ENCODE measurements at places on chromosomes 2 and 18.

GRCh38 chr2:47282621-47283272 is 120.2 kb upstream of the MSH2 start:
- no peak for DNase-seq

DNA sequence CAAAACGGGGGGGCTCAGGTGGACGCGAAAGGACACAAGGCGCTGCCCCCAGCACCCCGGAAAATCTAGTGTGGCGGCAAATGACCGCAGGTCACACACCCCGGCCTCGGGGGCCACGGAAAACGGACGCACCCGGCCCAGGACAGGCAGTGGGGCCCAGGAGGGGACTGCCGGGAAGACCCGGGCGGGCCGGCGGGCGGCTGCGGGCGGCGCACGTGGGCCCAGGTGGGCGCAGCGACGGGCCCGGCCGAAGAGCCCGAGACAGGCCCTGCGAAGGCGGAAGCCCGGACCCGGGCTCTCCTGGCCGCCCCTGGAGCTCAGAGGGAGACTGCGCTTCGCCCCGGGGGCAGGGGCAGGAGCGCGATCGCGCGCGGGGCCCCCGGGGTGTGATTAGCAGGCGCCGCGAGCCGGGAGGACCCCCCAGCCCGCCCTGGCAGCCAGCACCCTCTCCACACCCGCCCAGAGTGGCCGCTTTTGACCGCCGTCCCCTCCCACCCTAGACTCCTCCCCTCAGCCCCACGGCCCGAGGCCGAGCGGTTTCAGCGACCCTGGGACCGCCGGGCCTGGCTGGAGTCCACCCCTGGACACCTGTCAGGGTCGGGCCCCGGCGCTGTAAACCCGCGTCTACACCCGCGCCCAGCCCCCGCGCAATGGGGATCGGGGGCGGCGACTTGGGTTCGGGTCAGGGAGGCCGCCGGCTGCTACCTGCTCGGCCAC is 773 bp downstream of the MBP start:
- peak; percentile 70 for DNase-seq

DNA sequence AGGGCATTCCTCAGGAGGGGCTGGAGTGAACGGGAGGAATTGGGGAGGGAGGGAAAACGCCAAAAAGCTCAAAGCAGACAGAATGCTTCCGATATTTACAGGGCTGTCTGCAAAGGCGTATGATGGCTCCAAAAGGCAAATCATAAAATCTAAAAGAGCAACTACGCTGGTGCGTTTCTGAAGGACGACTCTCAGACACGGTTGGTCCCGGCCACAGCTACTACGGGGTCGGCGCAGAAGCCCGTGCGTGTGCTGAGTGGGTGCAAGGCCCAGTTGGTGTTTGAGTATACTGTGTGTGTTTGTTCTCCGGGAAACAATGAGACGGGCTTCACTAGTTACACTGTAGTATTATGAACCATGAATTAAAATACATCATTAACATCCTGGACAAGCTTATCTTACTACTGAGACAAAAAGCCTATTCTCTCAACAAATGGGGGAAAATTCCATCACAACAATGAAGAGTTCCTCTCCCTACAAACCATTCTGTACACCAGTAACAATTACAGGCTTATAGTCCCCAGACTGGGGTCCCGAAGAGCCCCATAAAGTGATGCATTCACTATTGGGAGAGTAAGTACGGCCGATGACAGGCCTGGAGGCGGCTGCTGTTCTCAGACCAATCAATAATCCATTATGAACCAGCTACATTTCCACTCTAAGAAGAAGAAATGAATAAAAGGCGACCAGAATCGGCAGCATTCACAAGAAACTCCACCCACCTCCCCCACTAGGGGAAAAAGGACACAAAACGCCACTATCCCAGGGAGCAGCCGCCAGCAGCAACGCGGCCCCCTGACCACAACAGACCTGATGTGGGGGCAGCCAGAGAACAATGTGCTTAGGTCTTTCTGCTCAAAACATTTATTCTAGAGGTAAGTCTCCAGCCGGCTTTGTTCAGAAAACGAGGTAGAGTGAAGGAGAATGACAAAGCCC is 43.4 kb downstream of the ZNF516 start:
- DNase-seq, result no peak

GRCh38 chr2:129113776-129114175 is 795.1 kb upstream of the HS6ST1 start:
- no peak for DNase-seq

DNA sequence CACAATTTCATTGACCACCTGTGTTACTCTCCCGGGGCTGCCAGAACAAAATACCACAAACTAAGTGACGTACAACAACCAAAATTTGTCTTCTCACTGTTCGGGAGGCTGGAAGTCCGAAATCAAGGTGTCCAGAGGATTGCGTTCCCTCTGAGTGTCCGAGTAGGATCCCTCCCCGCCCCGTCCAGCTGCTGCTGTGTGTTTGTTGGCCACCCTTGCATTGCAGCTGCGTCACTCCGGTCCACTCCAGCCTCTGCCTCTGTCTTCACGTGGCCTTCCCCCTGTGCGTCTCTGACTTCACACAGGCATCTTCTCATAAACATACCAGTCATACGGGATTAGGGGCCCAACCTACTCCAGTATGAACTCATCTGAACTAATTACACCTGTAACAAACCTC is 251.8 kb upstream of the SMIM21 start:
- DNase-seq, result no peak

GRCh38 chr18:48348739-48349138 is 60.4 kb downstream of the ZBTB7C start:
- no peak for DNase-seq

DNA sequence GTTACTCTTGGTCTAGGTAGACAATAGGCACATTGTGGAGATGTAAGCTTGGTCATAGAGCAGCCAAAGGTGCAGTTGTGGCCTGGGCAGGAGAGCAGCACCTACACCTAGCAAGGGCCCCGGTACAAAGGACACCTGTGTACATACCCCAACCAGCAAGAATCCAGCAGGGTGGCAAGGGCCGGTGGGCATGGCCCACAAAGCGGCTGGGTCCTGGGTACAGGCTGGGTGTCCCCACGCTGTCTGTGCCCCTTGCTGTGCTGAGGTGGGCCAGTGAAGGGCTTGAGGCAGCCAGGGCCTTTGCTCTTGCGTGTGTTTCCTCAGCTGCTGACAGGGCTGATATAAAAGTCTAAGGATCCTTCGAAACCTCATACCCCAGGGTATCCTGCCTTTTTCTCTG is 501.8 kb downstream of the EIPR1 start:
- no peak for DNase-seq

- DNase-seq, result no peak
Observed at GRCh38 chr2:167275046-167275445, 386.8 kb downstream of the XIRP2 start.

DNA sequence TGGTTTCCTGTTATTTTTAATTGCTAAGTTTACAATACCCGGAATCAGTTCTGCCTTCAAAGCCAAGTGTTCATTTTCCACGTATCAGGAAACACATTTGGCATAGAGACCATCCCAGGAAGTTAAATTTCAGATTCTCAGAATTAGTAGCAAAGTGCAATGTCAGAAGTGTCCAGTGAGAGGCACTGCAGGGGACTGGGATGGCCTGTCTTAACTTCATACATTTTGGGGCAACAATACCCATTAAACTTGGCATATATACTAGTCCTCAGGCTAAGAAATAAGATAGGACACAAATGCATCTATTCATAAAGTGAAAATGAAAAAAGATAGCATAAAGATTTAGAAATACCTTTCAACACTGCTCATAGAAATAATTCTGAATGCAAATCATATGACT is 1.5 kb upstream of the IL1RL2 start:
- no peak for DNase-seq

DNA sequence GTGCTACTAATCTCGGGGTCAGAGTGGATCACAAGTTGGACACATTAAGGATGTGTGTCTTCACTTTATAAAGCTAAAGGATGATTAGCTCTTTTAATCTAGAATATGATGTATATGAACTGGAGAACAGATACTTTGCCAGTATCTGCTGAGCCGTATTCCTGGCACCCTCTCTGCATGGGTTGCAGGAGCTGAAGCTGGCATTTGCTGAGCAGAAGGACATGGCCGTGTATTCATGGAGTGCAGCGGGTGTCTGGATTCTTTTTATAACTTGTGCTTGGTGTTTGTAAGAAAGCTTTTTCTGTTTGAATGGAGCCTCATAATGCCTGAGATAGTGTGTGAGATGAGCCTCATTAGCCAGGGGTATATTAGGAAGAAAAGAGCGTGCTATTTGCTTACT is 103.9 kb upstream of the MCFD2 start:
- DNase-seq, result no peak

GRCh38 chr2:170009209-170009608 is 168.7 kb upstream of the MYO3B start:
- no peak for DNase-seq

- no peak for DNase-seq
Observed at GRCh38 chr2:48845684-48846083, 90.2 kb upstream of the LHCGR start.

DNA sequence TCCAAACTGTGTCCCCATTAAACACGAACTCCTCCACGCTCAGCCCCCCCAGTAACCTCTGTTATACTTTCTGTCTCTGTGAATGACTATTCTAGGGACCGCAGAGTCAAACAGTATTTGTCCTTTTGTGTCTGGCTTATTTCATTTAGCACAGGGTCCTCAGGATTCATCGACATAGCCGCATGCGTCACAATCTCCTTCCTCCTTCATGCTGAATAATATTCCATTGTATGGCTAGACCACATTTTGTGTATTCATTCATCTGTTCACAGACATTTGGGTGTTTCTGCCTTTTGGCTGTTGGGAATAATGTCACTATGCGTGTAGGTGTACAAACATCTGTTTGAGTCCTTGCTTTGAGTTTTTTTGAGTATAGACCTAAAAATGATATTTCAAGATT is 80.9 kb downstream of the SH3RF3 start:
- no peak for DNase-seq

GRCh38 chr2:235601960-235602704 is 108.3 kb downstream of the AGAP1 start:
- no peak for DNase-seq

- no peak for DNase-seq
Observed at GRCh38 chr2:50448556-50448955, 583.4 kb downstream of the NRXN1 start.

DNA sequence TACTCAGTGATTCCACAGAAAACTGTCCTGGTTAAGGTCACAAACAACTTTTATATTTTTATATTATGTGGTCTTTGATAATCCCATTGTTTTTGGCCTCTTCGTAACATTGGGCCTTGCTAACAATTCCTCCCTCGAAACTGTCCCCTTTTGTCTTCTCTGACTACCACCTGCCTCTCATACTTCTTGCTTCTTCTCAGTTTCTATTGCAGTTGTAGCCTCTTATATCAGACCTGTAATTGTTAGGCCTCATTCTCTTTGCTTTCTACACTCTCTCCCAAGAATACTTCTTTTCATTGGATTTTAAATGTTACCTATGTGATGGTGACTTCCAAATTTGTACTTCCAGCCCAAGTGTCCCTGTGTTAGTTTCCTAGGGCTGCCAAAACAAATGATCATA is 44.7 kb downstream of the MC4R start:
- DNase-seq, result no peak

Data from activated naive CD8-positive, alpha-beta T cell treated with anti-CD3 and anti-CD28 coated beads, Interleukin-2, amount 10 ng/mL, durations not matched to agents 7 days and 5 days (primary cell).